ENCODE measurements at places on chromosomes 4 and X.

DNA sequence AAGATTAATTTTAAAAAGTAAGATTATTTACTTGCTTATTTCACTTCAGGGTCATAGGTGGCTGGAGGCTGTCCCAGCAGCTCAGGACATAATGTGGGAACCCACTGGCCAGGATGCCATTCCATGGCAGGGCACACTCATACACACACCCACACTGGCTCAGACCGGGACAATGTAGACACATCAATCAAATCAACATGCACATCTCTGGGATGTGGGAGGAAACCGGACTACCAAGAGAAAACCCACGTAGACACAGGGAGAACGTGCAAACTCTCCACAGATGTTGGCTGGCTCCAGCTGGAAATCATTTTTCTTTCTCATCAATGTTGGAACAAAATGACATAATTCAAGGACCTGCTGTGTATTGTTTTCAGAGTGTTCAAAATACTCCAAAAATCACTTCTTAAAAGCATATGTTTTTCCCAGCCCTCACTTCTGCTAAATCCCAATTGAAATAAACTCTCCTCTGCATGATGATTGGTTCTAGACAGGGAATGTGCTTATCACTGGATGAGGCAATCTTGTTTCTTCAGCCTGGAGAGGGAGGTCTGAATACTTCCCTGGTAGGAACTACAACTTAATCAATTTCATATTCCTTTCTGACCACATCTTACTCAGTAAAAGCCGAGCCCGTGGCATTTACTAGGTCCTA, 18.6 kb upstream of the CPE start:
- DNase-seq = no peak

DNA sequence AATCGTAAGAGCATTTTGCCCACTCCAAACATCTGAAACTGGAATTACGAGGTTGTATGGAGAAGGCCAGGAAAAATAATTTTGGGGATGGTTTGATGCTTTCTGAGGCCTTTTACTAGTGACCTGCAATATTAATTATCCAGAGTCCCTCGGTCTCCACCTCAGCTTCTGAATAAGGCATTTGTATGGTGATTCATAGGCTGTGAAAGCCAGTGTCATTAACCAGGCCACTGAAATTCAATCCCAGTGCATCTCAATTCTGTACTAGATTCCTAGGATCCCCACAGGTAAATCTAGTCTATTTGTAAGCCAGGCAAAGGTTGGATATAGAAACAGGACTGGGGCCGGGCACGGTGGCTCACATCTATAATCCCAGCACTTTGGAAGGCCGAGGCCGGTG, 135.4 kb upstream of the RBPJ start:
- no peak for DNase-seq

GRCh38 chrX:125436855-125437254, 117.2 kb downstream of the TEX13C start:
- DNase-seq = no peak

GRCh38 chr4:56434599-56435139, 746 bp downstream of the PPAT start:
- no peak for DNase-seq

DNA sequence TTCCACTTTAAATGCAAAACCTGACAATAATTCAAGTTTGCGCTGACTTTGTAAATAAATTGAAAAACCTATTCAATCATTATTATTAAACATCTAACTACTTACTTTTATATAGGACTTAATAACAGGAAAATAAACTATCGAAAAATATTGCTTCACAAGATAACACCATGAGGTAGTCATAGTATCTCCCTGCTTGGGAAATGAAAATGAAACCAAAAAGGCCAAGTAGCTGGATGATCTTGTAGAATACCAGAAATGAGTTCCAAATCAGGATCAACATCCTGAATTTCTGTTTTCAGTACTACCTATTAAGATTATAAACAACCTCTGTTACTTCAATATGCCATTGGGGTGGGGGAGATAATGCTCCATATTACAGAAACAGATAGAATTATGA, 58.9 kb downstream of the CHIC2 start:
- no peak for DNase-seq

GRCh38 chr4:158656439-158656838, 15.2 kb downstream of the C4orf46 start:
- DNase-seq = no peak

All from GM06990 (cell line).